MCF 10A (cell line): ENCODE measurements at places on chromosomes 5 and 9. TPM values are rescaled to one million over a fixed set of nuclear protein-coding genes. Genes with fewer than 3 reads are reported as not detected.

- H3K36me3 ChIP-seq: no peaks in the 10 kb centered on the region
- H3K27ac ChIP-seq: no peak overlapping the region
- peaks cover 66% of the 10 kb centered on the region for H3K27me3 ChIP-seq
- H3K4me1 ChIP-seq: peaks cover 2% of the 10 kb centered on the region
- no peak overlapping the region for H3K4me3 ChIP-seq
Observed at GRCh38 chr9:36985769-36986467, 48.1 kb downstream of the PAX5 start.

DNA sequence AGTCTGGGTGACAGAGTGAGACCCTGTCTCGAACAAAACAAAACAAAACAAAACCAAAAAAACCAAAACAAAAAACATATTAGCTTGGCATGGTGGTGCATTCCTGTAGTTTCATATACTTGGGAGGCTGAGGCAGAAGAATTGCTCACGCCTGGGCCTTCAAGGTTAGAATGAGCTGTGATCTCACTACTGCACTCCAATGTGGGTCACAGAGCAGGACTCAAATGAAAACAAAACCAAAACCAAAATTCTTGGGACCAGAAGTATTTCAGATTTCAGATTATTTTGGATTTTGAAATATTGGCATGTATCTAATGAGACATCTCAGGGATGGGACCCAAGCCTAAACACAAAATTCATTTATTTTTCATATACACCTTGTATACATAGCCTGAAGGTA is 80.2 kb downstream of the TMC1 start:
- H3K36me3 ChIP-seq: no peaks in the 10 kb centered on the region
- no peak overlapping the region for H3K27ac ChIP-seq
- DNase-seq: no peak
- peaks cover 7% of the 10 kb centered on the region for H3K4me1 ChIP-seq

The PFN3 gene
- not detected in 2 replicates for total RNA-seq

The MED10 gene
- total RNA-seq: 84.9 and 85.1 TPM in 2 replicates

GRCh38 chr9:87664153-87665060 is 61.5 kb upstream of the CTSL start:
- no peaks in the 10 kb centered on the region for H3K27me3 ChIP-seq
- H3K4me3 ChIP-seq: no peak overlapping the region
- H3K27ac ChIP-seq: peak overlapping the region; percentile 44
- H3K4me1 ChIP-seq: peaks cover 13% of the 10 kb centered on the region
- H3K36me3 ChIP-seq: no peaks in the 10 kb centered on the region

The LRRC26 gene
- total RNA-seq: not detected in 2 replicates

The PCA3 gene
- not detected in 2 replicates for total RNA-seq
